ENCODE measurements at places on chromosomes 7 and 10. TPM values are rescaled to one million over a fixed set of nuclear protein-coding genes. Genes with fewer than 3 reads are reported as not detected.

DNA sequence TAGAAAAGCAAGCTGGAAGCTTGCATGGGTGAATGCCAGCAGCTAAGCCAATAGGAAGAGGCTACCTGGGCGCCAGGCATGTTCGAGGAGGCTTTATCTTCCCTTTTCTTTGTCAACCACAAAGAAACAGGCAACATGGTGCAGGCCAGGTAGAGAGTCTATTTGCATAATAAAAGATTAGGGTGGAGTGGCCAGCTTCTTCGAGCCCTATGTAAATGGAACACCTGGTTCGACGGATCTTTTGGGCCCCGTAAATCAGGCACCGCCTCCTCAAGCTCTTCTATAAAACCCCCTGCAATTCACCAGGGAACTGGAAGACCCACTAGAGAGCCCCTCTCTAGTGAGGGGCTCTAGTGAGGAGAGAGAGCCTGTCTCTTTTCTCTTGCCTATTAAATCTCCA is 1106.2 kb upstream of the CELF2 start:
- DNase-seq: no peak
- no peak overlapping the region for H3K4me3 ChIP-seq
- no peaks in the 10 kb centered on the region for H3K4me1 ChIP-seq

ZDHHC4 gene
- 37.5 TPM for total RNA-seq

GRCh38 chr7:6306471-6306870 is 34.0 kb upstream of the CYTH3 start:
- no peaks in the 10 kb centered on the region for H3K27me3 ChIP-seq
- DNase-seq: no peak
- H3K4me1 ChIP-seq: no peaks in the 10 kb centered on the region

DNA sequence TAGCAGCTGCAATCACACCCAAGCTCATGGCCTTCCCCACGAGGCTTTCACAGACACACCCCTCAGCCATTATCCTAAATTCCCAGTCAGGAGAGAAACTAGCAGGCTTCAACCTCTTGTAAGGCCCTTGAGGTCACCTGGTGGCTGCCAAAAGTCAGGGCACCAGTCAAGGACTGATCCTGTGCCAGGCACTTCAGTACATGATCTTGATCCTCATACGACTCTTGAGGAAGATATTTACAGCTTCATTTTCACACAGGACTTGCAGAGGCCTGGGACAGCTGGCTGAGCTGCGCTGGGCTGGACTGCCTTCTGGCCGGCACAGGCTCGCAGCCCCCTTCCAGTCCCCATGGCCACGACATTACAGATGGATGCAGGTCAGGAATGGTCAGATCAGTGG is 8.8 kb downstream of the PDAP1 start:
- DNase-seq: no peak
- H3K27ac ChIP-seq: no peak overlapping the region
- peaks cover 82% of the 10 kb centered on the region for H3K36me3 ChIP-seq

DNA sequence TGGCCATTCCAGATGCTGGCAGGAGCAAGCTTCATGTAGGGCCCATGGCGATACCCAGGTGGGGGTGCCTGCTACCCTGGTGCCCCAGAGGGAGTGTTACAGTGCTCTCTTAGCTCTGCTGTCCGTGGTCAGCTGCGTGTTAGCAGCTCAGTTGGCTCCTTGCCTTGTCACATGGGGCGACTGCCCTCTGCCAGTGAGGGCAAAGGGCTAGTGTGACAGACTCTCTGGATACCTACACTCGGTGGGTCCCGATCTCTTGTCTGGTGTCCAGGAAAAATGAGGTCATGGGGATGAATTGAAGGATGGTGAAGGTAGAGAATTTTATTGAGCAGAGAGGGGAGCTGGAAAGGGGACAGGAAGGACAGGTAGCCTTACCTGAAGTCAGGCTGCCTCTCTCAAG is 152.2 kb downstream of the CYP26A1 start:
- no peaks in the 10 kb centered on the region for H3K4me1 ChIP-seq
- no peak for DNase-seq
- H3K27me3 ChIP-seq: no peaks in the 10 kb centered on the region
- H3K4me3 ChIP-seq: no peak overlapping the region
- no peaks in the 10 kb centered on the region for H3K36me3 ChIP-seq

DNA sequence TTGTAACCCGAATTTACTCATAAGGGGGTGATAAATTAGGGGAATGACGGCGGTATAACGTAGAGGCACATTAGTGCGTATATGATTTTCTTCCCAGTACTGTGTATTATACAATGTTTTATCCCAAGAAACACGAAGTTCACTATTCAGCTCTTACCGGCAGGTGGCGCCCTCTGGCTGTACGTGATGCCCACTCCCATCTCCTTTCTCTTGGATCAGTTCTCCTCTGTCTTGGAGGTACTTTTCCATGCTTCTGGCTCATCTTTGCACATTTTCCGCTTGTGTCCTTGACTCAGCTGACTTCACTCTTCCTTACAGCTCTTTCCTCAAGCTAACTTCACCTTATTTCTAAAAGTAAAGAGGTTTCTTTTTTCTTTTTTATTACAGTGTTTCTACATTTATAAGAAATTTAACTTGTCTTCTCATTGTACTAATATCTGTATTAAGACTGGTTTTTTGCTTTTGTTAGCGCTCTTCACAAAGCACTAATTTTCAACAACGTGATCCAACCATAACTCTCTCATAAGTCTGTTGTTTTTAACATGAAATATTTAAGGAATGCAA is 21.3 kb downstream of the TMEM176B start:
- H3K36me3 ChIP-seq: no peaks in the 10 kb centered on the region
- DNase-seq: peak; percentile 92
- H3K27ac ChIP-seq: no peak overlapping the region
- no peaks in the 10 kb centered on the region for H3K27me3 ChIP-seq
- H3K4me3 ChIP-seq: no peak overlapping the region
- H3K4me1 ChIP-seq: no peaks in the 10 kb centered on the region

DNA sequence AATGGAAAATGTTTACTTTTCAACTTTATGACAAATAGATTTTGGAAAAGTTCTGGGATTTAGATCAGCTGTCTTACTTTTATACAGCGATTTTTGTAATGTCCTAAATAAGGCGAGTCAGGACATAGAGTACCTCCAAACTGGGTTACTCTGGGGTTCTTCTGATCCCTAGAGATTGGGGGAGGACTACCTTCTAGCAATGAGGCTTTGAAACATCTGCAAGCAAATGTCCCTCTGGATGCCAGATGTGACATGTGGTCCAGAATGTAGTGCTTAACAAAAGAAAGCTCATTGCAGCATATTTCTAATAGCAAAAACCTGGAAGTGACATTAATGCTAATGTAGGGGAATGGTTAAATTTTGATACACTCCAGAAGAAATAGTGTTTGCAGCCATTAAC is 36.1 kb downstream of the ABRAXAS2 start:
- no peak overlapping the region for H3K4me3 ChIP-seq
- H3K4me1 ChIP-seq: no peaks in the 10 kb centered on the region
- H3K36me3 ChIP-seq: peaks cover 31% of the 10 kb centered on the region
- no peaks in the 10 kb centered on the region for H3K27me3 ChIP-seq
- no peak overlapping the region for H3K27ac ChIP-seq

HOXA9 gene
- total RNA-seq: not detected

SPDYE11 gene
- total RNA-seq: not detected

DNA sequence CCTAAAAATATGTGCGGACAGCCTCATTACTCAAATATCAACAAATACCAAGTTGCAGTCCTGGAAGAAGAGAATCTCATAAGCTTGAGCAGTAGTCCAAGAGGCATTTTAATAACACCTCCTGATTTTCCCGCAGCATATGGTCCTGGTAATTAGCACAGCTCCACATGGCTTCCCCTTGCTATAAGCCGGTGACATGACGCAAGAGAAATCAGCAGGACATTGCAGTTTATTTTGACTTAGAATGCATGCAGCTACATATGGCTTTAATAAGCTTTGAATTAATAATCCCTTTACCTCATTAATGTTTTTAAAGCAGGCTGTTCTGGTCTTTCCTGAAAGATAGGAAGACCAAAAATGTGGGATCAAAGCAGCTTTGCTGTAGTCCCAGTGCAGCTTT is 137.6 kb downstream of the RAMP3 start:
- DNase-seq: no peak
- H3K27me3 ChIP-seq: no peaks in the 10 kb centered on the region
- no peak overlapping the region for H3K4me3 ChIP-seq
- H3K36me3 ChIP-seq: no peaks in the 10 kb centered on the region

LOXL4 gene
- 1.5 TPM for total RNA-seq
